Foreskin keratinocyte (primary cell): ENCODE measurements at places on chromosomes 6 and 20.
A peak's percentile ranks its signal among the peaks of the same experiment; 100 is the strongest.

DNA sequence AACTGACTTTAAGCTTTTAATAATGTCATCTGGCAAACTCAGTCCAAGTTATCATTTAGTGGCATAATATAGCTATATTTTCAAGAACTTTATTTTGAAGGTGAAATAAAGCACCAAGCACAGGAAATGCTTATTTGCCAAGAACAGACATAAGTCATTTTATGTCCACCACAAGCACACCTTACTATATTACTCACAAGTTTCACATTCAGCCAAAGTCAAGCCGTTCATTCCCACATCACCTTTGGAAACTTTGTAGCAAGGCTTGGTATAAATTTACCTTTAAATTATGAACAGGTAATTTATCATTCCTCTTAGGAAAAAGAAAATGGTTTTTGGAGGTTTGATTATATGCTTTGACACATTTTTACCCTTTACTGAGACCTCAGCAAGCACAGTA lies 236.8 kb upstream of the FKBP1C start:
- no peak for DNase-seq

DNA sequence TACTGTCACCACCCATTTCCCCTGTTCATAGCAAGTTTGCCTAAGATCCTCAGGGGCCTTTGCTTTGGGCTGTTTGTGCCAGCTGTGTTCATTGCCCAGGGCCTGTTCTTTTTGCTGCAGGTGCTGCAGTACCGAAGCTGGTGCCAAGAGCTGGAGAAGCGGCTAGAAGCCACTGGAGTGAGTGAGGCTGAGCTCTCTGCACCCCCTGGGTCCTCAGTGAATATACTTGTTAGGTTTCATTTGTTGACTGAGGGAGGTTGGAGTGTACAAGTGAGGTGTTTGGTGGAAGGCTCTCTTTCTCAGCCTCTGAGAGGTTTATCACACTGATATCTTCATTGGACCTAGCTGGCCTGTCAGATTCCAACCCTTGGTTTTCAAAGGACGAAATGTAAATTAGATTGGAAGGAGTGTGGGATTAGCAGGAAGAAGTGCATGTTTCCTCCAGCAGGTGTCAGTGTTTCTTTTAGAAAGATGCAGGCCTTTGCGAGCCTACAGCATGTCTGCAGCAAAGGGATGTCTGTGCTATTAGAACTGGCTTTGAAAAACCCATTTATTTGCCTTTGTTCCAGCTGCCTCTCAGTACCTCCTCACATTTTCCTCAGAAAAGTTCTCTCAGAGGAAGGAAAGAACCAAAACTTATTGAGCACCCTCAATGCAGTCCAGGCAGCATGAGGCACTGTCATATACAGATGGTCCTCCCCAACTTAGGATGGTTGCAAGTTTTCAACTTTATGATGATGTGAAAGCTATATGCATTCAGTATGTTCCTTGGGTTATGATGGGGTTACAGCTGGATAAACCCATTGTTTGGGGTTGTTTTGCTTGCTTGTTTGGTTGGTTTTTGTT lies 8.3 kb downstream of the CEP250 start:
- DNase-seq: no peak

- peak; percentile 66 for DNase-seq
These were observed 18.6 kb downstream of the TAB2 start for GRCh38 chr6:149335924-149336608.

DNA sequence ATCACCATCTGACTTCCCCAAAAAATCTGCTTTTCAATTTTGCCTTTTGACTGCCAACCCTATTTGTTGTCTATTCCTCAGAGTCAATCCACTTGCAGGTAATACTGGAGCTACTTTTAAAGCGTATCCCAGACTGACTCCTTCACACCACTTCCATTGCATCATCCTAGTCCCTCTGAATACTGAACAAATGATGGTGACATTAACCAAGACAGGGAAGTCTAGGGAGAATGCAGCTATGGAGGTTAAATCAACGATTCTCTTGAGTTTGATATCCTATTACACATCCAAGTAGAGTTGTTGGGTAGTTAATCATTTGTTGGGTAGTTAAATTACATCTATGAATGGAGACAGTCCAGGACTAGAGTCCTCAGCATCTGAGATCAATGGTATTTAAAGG lies 2.0 kb downstream of the OGFRL1 start:
- no peak for DNase-seq

- no peak for DNase-seq
These were observed 305.5 kb downstream of the QKI start for GRCh38 chr6:163720005-163720404.

DNA sequence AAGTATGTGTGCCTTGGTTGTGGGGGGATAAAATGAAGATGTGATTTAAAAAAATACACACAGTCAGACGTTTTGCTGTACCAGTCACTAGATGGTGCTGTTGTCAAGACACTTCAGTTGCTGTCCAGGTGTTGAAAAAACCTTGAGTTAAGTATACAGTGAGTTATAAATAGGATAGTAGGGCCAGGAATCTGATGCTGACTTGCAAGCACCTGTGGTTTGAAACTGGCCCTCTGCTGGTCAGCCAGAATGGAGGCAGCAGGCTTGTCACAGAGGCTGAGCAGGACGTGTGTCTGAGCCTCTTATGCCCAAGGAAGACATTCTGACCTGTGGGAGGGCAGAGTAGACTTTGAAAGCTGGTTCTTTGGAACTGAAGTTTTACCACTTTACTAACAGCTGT lies 27.8 kb downstream of the RNF8 start:
- DNase-seq: peak; percentile 70

- DNase-seq: no peak
These were observed 97.5 kb downstream of the ZMYND8 start for GRCh38 chr20:47258745-47259695.
